Fibroblast of skin of abdomen (primary cell): ENCODE measurements at places on chromosomes 2 and 18.

DNA sequence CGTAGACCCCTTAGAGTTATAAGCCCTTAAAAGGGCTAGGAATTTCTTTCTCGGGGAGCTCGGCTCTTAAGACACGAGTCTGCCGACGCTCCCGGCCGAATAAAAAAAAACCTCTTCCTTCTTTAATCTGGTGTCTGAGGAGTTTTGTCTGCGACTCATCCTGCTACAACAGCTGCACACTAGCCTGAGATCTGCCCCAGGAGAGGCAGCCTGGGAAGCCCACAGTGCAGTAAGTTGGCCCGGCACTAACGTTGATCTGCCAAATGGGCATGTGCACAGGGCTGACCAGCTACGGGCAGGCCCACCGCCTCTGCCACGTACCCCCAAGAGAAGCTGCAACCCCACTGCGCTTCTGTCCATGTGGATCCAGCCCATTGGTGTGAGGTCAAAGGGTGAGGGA, 8.4 kb upstream of the LIMS2 start:
- peak; percentile 51 for DNase-seq

DNA sequence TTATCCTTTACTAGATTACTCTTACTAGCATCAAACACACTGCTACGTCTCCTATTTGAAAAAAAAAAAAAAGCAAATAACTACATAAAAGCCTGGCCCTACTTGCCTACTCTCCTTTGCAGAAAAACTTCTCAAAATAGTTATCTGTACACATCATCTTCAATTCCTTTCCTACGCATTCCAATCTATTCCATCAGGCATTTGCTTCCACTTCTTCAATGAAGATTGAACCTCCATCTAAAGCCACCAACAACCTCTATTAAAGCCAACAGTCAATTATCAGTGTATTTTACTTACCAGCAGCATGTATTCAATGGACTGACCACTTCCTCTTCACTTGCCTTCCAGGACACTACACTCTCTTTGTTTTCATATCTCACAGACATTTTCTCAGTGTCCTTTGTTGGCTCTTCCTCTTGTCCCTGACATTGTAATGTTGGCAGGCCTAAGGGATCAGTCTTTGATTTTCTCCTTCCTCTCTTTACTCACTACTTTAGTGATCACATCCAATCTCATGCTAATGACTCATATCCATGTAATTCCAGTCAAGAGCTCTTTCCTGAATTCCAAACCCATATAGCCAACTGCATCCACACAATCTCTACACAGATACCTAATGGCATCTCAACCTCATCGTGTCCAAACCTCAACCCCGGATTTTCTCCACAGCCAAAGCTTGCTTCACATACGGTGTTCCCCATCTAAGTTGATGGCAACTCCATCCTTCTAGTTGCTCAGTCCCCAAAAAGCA, 131.3 kb downstream of the CCDC148 start:
- DNase-seq: peak; percentile 38

DNA sequence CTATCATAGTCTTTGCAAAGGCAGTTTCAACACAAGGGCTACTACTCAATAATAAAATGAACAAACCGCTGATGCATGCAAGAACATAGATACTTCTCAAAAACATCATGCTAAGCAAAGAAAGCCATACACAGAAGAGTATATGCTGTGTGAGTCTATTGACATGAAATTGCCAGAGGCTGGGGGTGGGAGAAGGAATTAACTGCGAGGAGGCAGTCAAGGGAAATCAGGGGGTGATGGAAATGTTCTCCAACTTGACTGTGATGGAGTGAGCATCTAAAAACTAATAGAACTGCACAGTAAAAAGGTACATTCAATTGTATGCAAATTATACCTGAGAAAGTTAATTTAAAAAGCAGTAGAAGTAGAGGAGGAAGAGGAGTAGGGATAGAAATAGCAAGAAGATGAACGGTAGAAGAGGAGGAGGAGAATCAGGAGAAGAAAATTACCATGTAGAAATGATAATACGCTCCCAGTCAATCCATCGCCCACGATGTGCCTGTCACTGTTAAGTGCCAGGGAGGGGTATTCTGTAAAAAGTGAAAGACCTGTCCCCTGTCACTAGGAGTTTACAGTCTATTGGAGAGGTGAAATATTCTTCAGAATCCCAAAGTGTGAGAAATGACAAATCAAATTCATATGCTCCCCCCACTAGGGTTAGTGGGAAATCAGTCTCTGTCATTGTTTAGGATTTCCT, 90.3 kb downstream of the B3GNT2 start:
- no peak for DNase-seq

DNA sequence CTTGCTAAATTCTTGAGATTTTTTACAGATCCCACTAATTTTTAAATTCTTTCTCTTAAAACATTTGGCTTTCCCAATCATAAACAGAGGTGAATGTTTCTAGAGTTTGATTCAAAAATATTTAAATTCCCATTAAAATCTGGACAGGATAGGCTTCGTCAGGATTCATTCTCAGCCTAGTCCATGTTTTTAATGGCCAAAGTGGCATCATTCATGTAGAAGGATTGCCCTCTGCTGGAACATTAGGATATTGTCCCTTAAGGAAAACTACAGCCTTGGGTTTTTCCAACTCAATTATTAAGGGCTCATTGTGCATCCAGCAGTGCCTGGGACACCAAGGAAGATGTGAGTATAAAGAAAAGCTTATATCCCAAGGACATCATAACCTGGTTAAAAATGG, 71.7 kb downstream of the TPGS2 start:
- peak; percentile 72 for DNase-seq

DNA sequence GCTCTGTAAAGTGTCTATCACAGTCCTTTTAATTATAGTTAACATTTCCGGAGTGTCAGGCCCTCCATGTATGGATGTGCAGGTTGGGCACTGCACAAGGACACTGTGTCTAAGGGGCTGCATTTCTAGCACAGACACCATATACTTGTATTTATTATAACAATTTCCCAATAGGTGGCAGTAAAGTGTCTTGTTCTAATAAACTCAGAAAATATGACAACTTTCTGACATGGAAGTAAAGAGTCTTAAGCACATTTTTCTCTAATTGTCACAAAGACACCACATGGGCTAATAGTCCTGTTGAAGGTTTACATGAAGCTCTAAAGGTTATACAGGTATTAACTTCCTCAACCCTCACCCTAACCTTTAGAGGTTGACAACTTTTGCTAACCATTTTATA, 156.6 kb downstream of the DYSF start:
- peak; percentile 41 for DNase-seq

GRCh38 chr2:108978709-108979111, 10.3 kb downstream of the EDAR start:
- peak; percentile 9 for DNase-seq

GRCh38 chr18:9482790-9483189, 7.5 kb downstream of the RALBP1 start:
- no peak for DNase-seq

GRCh38 chr2:134154246-134154645, 99.6 kb upstream of the MGAT5 start:
- DNase-seq: no peak

DNA sequence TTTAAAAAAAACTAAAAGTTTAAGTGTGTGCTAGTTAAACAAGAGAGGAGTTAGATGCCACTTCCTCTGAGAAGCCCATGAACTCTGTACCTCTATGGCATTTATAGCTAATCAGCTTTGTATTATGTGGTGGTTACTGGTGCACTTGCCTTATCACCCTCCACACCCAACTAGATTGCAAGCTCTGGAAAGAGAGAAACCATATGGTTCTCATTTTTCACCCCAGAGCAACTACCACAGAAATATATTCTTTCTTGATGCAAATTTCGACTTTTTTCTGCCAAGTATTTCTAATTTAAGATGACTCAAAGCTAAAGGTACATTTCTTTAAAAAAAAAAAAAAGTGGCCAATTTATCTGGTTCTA, 24.2 kb downstream of the RAPH1 start:
- peak; percentile 29 for DNase-seq

DNA sequence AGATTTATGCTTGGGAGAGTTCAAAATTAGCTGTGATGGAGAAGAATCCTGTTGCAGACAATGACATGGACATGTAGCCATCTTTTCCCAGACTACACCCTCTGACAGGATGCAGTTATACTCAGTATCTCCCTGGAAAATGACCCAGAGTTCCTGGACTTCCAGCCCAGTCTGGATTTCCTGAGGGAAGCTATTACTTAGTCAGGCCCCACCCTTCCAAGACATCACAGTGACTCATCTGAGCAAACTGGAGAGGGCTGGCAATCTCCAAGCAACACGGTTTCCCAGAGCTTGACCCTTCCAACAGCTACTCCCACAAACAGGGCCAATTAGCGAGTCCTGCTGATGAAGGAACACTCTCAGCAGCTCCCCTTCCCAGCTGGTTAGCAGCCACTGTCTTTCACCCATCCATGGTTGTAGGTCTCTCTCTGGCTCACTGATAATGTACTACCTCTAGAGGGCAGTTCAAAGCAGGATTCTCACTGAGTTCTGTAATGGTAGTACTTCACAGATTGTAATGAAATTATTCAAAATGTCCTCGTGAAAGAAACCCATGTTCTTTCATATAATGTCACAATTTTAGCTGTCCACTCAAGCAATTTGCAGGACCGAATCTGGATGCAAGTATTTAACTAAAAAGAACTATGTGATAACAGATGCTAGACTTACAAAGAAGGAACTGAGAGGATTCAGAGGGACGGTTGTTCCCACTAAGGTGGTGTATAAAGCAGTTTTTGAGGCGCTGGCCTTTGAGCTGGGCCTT, 110.2 kb downstream of the MDH1 start:
- DNase-seq: peak; percentile 90

- DNase-seq: no peak
Observed at GRCh38 chr2:29376541-29376940, 261.3 kb downstream of the CLIP4 start.

DNA sequence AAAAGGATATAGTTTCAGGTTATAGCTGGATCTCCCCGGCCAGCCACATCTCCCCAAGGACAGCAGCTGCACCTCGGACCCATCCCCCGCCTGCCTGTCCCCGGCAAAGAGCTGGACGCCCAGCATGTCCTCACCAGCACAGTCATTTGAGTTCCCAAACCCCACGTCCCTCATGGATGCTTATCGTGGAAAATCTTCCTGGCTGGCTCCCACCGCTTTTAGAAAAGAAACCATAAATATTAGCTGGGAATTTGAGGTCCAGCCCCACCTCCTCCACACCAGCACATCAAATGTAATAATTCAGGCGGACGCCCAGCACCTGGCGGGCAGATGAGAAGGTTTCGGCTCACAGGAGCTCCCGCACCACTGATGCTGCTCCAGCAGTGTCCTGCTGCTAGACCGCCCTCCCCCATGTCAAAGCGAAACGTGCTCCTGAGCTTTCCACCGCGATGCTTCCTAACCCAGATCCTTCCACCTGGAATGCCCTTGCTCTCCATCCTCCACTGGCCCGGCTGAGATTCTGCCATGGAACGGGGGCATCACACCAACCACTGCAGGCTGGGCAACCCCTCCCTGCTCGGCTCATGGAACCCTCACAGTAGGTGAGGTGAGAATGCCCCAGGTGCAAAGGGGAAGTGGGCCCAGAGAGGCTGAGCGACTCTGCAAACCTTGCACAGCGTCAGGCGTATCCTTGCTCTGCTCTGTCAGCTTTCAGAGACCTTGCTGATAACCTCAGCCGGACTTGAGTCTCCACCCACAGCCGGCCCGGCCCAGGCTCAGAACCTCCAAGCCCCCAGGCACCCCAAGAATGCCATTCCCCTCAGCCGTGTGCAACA, 71.5 kb upstream of the GPC1 start:
- DNase-seq: no peak

DNA sequence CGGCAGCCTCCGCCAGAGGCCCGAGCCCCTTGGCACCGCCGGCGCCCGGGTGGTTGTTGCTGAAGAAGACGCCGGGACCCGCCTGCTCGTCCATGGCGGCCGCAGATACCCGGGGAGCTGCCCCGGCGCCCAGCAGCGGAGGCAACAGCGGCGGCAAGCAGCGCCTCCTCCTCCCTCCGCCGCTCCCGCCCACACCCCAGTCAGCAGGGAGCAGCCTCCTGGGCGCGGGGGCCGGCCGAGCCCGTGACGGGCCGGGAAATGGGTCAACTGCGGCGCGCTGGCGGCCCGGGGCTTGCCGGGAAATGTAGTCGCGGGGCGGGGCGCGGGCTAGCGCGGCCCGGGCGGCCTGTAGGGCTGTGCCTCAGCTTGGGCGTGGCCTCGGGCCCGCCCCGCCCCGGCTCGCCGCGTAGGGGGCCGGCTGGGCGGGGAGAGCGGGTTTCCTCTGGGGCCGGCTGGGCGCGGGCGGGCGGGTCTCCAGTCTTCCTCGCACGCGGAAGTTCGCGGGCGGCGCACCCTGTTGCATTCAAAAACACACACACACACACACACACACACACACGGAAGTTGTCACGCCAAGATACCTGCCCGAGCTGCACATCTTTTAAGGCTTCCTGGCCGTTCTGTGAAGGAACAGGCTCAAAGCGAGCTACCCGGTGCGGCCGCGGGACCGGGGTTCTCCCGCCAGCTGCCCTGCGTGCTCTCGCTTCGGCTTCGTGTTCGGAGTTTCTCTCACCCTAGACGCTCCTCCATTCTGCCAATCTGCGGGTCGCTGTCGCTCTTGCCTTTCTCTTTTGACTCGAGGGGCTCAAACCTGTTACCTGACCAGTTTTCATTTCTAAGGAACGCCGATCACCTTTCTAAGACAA, at the start of gene STRN:
Gene STRN (minus strand): TSS at position 167 of the 866 bp plus-strand sequence. CDS start 73 bp downstream, at position 94.
- DNase-seq: peak; percentile 97

- no peak for DNase-seq
Observed at GRCh38 chr2:230886206-230886605, 21.5 kb downstream of the ITM2C start.

DNA sequence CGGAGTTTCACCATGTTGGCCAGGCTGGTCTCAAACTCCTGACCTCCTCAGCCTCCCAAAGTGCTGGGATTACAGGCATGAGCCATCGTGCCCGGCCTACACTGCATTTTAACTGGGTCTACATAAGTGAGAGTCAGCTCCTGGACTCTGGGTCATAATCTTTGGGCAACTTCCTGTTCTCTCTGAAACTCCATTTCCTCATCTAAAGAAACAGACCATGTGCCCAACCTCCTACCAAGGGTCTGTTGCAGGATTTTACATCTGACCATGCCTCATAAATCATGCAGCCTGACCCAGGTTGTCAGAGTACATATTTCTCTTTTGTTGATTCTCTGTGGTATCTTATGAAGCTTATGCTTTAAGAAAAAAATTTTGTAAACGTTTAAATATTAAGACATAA, 280.4 kb downstream of the ALPK2 start:
- no peak for DNase-seq

DNA sequence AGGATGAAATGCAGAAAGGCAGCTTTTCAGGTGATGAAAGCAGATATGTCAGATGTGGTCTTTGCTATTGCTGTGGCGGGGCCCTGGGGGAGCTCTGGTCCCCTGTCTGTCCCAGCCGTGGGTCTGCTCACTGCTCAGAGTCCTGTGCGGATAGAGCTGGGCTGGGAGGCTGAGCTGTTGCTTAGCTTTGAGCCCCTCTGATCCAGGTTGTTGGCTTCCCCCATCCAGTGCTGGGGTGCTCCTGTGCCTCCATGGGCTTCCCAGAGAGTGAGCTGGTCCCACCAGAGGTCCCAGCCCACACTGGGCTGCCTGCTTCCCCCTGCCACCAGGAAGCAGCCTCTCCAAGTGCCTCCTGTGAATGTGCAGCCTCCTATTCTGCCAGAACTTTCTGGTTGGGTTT, 55.4 kb downstream of the SH3RF3 start:
- DNase-seq: no peak
